RPMI7951 (cell line): ENCODE measurements at places on chromosomes 4 and X.

DNA sequence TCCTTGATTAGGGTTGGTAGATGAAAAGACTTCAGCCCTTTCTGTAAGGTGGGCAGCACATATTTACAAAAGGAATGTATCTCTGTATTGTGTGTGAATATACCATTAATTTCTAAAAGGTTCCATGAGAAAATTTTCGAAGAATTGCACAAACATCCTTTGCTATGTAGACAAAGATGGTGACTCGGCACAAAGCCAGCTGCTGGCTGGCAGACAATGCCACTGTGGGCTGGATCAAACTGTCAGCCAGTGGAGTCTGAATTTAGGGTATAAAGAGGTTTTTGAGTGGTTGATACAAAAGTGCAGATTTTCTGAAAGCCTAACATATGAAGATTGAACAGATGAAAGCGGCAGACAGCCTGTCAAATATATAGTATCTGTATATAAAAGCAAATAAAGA lies 5.6 kb upstream of the TXK start:
- DNase-seq: peak; percentile 29

- DNase-seq: no peak
Measured at GRCh38 chr4:105181259-105181658, 34.6 kb downstream of the TET2 start.

- no peak for DNase-seq
Measured at GRCh38 chr4:54098375-54098774, 1.6 kb upstream of the GSX2 start.

GRCh38 chrX:24085101-24085500 lies 30.3 kb downstream of the EIF2S3 start:
- no peak for DNase-seq

DNA sequence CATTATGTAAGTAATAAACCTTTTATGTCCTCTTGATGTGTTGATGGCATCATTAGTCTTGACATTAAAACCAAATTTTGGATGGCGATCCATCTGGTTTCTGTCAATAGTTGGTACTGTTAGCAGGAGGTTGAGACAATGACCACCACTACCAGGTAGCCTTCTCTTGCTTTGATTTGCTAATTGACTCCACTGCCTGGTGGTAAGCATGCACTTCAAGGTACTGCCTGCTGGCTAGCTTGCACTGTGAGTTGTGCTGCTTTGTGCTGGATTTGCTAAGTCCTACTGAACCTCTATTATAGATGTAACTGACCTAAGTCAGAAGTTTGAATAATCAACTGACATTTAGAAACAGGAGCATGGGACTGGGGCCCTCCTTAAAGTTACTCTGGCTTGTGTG lies 46.3 kb downstream of the ATP1B4 start:
- DNase-seq: no peak

GRCh38 chr4:26576231-26576739 lies 7.6 kb upstream of the TBC1D19 start:
- peak; percentile 44 for DNase-seq

GRCh38 chr4:17260166-17260907 lies 251.6 kb downstream of the QDPR start:
- DNase-seq: peak; percentile 25

GRCh38 chrX:69060631-69061408 lies 104.4 kb downstream of the PJA1 start:
- peak; percentile 34 for DNase-seq

GRCh38 chr4:10732914-10733415 lies 48.4 kb upstream of the CLNK start:
- DNase-seq: no peak

- DNase-seq: no peak
Measured at GRCh38 chr4:159400558-159401225, 297.8 kb downstream of the RAPGEF2 start.

GRCh38 chrX:102593367-102593766 lies 5.9 kb upstream of the ARMCX5 start:
- no peak for DNase-seq

- no peak for DNase-seq
Measured at GRCh38 chrX:81489987-81490386, 288.1 kb downstream of the SH3BGRL start.

DNA sequence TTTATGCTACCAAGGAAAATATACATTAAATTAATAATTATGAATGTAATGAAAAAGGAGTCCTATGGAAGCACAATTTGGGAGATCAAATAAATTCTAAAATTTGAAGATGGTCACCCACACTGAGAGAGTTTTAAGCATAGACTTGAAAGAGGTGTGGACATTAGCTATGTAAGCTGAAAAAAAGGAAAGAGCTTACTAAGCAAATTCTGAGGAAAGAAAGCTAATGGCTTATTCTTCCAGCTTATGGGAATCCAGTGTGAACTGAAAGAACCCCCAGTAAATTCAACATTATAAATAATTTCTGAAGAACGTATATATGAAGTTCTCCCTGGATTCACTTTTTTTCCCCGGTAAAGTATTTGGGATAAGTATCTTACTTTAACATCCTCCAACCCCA lies 78.2 kb upstream of the GUCY1A1 start:
- DNase-seq: no peak

- no peak for DNase-seq
Measured at GRCh38 chr4:181077341-181077740, 1165.9 kb upstream of the TENM3 start.

DNA sequence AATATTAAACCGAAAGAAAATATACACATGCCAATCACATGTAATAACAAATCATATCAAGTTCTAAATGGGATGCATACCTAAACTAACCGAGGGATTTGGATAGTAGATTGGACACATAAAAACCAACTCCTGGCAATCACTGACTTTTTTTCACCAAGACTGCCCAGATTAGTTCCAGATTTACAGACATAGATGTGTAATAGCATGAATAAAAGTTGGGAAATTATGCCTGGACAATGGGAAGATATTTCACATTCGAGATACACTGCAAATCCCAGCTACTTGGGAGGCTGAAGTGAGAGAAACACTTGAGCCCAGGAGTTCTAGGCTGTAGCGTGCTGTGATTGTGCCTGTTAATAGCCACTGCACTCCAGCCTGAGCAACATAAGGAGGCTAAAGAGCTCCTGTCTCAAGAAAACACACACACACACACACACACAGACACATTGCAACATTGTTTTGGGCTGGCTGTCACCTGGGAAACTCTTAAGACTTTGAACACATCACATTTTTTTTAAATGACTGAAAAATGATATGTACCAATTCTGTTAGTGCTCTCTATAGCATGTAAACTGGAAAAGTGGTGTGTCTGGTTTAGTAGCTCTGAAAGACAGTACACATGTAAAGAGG lies 5.7 kb downstream of the RAB40A start:
- DNase-seq: no peak

GRCh38 chr4:153507310-153508073 lies 41.3 kb downstream of the TMEM131L start:
- DNase-seq: no peak

DNA sequence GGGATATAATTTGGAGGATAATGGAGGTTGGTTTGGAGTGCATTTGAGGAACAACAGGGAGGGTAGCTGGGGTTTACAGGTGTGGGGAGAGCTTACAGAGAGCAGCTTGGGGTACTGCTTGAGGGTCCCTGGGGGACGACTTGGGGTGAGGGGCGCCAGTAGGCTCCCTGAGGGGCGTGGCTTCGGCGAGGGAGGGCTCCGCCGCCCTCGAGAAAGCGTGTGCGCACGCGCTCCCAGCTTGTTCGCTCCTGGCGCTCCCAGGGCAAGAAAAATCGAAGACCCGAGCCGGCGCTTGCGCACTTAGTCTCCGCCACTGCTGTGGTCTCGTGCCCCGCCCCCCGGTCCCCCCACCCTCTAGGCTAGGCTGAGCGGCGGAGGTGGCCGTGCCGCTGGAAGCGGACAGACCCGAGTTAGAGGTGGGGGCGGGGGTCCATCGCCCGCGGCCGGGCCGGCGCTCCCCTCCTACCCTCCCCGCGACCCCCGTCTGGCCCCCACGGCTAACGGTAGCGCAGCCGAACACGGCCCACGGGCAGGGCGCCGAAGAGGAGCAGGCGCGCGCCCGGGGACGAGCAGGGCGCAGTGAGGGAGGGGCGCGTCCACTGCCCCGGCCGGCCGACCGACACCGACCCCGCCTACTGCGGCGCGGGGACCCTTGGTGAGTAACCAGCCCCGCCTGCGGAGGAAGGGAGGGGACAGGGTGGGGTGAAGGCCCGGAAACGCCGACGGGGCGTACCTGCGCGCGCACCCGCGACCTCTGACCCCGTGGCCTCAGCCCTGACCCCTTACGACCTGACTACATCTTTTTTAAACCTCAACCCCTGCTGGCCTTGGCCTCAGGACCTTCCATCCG lies 5.4 kb upstream of the CCDC120 start:
- DNase-seq: peak; percentile 59

DNA sequence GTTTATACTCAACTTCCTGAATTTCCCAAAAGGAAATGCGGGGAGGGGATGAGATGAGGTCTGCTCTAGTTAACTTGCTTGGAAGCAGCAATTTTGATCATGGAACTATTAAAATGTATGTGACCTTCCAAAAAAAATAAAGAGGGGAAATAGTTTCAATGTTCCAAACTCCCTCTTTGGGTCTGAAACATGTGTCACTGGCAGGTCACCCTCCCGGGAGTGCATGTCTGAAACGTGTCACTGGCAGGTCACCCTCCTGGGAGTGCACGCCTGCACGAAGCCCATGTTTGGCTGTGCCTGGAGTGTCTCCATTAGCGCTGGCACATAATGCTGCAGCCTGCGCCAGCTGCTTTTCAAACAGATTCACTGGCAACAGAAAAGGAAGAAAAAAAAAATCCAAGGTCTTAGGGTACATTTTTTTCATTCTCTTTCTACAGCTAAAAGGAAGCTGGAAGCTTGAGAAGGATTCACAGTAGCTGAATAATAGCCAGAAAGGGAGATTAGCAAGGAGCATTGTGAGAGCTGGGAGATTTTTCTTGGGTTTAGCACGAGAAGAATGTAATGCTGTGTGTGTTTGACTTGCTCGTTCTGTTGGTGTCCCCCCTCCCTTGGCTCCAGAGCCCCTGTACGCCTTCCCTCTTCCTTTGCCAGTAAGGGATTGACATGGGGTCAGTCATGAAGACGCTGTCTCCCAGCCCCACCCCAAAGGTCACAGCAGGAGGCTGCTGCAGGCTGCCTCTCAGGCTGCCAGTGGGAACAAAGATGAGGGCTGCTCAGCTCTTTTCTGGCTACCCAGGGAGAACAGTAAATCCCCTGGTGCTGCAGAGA lies 39.2 kb upstream of the TLR3 start:
- DNase-seq: no peak

DNA sequence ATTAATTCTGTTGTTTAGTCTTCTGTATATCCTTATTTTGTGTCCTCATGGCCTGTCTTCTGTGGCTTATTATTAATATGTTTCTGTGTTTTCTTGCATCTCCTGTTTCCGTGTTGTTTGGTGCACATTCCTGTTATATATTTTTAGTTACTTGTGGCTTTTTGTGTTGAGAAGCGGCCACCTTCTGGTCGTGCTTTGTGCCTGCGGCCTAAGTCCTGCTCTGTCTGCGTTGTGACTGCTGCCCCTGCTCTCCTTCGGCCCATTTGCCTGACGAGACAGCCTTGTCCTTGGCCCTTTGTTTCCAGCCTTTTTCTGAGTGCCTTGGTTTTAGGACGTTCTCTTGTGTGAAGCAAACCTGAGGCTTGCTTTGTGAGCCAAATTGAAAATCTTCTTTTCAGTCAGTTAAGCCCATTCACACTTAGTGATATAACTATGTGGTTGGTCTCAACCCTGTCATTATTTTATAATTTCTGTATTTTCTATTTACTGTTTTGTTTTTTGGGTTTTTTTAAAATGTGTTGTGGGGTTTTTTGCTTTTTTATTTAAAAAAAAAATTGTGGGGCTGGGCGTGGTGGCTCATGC lies 43.8 kb downstream of the TNIP2 start:
- peak; percentile 23 for DNase-seq

GRCh38 chrX:3029129-3029528 lies 12.1 kb upstream of the ARSF start:
- no peak for DNase-seq

GRCh38 chrX:45986971-45987370 lies 558.2 kb downstream of the ZNF674 start:
- peak; percentile 52 for DNase-seq

- DNase-seq: no peak
Measured at GRCh38 chrX:68912113-68912512, 83.3 kb downstream of the EFNB1 start.

DNA sequence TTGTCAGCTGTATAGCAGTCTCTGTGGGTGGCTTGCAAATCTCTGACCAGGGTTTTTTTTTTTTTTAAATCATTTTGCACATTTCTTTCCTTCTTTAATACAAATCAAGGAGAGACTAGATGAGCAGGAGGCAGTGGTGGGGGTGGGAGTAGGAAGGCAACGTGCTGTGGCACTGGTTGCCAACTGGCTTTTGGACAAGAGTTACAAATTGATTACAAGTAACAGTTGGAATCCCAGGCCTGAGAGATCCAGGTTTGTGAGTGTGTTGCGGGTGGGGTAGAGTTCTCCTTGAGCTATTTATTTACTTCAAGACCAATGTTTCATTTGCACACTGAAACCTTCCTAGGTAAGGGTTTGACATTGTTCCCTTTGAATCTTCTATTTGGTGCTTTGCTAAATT lies 325.3 kb downstream of the AFF2 start:
- DNase-seq: no peak

DNA sequence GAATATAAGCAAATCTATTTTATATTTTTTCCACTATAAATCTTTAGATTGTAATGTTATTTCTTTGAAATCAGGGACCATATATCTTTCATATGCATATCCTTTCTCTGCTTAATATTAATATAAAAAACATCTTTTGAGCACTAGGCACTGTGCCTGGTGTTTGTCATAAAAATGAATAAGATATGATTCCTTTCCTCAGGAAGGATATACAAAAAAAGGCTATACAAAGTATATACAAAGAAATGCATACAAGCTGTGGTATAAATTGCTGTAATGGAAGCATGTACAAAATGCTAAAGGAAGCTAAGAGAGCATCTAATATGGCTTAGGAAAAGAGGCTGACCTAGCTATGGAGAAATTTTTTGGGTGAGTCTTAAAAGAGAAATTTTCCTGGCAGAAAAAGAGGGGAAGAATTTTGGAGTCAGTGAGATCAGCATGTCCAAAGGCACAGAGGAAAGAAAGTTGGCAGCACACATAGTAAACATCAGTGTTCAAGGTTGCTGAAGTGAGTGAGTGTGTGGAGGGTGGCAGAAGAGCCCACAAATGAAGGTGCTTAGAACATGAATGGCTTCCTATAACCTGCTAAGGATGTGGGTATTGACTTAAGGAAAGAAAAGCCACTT lies 500.0 kb downstream of the SPRY1 start:
- no peak for DNase-seq

DNA sequence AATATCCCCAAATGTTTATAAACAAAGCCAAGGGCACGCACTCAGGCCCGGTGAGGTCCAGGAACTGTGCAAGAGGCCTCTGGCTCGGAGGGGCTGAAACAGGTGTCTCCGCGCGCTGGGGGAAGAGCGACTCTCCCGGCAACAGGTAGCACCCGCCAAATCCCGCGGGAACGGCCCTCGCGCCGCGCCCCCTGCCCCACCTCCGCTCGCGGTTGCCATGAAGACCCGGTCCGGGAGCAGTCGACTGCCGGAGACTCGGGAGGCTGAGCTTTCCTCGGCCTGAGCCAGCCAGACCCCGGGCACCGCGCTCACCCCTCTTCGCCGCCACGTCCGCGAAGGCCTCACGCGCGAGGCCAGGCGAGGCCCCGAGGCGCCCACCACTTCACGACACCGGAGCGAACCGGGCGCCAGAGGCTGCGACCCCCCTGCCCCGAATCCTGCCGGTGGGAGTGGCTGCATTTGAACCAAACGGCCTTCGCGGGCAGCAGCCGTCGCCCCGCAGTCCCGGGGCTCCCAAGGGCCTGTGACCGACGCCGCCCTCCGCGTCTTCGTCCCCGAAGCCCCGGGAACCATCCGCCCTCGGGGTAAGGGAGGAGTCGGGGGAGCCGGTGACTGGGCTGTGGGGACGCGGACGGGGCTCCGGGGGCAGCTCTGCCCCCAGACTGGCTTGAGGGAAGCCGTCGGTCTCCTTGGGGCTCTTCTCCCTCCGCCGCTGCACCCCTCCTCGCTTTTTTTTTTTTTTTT lies at the start of gene NSUN7:
Gene NSUN7 (plus strand): TSS at position 239 of the 744 bp plus-strand sequence. CDS start 739 bp downstream, outside the sequence.
- no peak for DNase-seq
